ENCODE measurements at places on chromosomes 12 and 14. TPM values are rescaled to one million over a fixed set of nuclear protein-coding genes. Genes with fewer than 3 reads are reported as not detected.
A peak's percentile ranks its signal among the peaks of the same experiment; 100 is the strongest.

- no peak for DNase-seq
These were observed 316.4 kb downstream of the BCAT1 start for GRCh38 chr12:24632466-24632865.

- no peak for DNase-seq
These were observed 51.6 kb downstream of the RIN3 start for GRCh38 chr14:92565040-92565717.

DNA sequence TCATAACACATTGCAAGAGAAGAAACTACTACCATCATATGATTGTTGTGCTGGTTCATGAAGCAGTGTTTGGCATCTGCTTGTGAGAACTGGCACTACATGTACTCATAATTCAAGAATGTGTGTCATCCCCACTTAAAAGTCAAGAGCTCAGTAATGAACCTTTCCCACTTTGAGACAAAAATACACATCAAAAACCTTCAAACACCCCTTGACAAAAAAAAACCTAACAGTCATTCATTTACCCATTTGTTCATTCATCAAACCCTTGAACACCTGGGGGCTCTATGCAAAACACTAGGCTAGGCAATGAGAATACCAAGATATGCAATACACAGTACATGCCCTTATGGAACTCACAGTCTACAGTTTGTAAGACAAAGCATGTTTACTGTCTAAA lies 40.0 kb downstream of the KIF21A start:
- DNase-seq: no peak

DNA sequence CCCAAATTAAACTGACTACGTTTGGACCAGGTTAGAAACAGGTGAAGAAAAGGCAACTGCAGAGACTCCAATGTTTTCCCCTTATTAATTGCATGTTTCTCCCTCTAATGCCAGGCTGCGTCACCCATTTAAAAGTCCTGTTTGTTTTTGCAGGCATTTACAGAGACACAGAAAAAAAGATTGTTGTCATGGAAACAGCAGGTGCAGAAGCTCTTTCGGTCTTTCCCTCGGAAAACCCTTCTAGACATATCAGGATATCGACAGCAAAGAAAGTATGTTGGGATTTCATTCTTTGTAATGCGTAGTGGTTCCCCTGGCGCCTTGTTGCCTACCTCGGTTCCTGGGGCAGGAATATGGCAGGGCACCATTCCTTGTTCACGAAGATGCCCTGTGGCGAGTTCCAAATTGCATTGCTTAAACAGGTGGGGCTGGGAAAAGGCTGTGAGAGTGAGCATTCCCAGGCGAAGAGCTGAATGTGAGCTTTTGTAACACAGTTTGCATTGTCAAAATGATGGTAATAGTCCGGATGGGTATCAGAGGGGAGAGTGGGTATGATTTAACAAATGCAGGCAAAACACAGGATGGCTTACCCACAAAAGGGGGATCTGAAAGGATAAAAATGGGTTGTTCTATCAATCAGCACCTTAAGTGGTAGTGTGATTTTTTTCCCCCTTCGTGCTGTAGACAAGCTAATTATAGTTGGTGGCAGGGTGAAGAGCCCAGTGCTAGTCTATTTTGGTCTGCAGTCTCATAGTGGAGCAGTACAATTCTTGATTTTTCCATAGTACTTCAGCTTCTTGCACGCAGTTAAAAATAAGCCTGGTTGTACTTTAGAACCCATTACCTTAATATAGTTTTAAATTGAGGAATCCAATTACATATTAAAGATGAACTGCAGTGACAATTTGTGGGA lies 132.4 kb downstream of the GCH1 start:
- no peak for DNase-seq

DNA sequence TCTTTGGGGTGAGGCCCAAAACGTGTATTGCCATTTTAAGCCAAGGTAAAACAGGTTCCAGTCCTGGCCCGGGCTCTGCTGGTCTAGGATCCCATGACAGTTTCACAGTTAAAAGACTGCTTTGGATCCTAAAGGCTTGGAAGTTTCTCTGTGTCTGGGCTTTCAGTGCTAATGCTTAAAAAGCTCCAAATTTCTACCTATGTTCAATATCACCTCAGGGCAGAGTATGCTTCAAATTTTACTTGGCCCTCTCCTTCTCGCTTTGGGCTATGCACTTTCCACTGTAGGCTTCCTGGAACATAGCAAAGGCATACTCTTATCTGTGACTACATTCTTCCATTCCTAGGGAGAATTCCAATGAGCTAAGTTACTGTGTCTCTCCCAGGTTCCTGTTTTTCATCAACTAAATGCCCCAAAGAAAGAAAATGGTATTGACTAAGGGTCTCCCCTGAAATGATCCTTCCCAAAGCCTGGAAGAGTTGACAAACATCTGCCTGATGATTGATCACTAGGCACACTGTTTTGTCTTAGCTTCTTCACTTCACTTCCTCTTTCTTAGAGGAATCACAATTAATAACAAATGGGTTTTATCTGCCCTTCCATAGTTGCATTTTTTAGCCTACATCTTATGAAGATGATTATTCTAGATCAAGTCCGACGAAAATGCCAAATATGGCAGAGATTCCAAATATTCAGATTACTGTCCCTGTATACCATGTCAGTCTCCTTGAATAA lies 79.4 kb downstream of the TMTC2 start:
- DNase-seq: no peak

GRCh38 chr12:12717586-12718380 lies 615 bp downstream of the CDKN1B start:
- peak; percentile 68 for DNase-seq

DNA sequence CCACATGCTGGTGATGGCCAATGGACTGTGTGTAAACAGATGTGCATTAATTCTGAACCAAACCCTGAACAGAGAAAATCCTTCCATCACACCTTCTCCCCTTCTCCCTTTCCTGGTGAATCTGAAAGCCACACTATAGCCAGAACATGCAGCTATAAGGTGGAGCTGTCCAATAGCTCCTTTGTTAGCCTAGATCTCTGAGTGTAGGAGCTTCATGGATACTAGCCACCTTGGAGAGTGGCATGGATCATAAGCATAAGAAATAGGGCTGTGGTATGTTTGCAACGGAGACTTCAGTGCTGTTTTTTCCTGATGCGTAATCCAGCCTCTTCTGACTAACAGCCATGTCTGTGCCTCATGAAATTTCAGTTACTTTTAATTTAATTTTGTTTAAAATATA lies 364.5 kb downstream of the BTG1 start:
- DNase-seq: no peak

- DNase-seq: no peak
These were observed 24.7 kb downstream of the CLMN start for GRCh38 chr14:95294834-95295599.

GRCh38 chr12:76173756-76174155 lies 89.3 kb upstream of the NAP1L1 start:
- DNase-seq: no peak

DICER1 gene
- total RNA-seq: 155 TPM

CSRNP2 gene
- 49.0 TPM for total RNA-seq
